ENCODE measurements at places on chromosomes 3 and 15.
A peak's percentile ranks its signal among the peaks of the same experiment; 100 is the strongest.

- no peak for DNase-seq
These were observed 9.9 kb upstream of the BRPF1 start for GRCh38 chr3:9721700-9722060.

DNA sequence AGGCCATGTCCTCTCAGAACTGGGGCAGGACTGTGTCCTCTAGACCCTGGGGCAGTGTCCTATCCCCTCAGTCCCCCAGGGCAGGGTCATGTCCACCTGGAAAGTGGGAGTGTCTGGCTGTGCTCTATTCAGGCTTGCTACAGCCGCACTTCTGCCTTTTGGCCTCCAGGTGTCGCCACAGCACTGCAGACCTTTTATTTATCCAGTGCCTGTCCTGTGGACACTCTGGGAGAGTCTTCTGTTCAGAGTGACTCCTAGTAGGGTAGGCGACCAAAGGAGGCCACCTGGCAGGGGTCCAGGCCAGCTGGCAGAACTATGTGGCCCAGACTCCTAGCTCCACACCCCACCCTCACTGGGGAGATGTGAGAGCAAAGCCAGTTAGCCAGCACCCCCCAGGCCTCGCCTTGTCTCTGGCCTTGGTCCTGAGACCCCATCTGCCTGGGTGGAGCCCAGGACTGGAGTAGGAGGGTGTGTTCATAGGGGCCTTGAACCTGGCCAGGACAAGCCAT lies 3.9 kb downstream of the TMIE start:
- peak; percentile 81 for DNase-seq

GRCh38 chr15:63530235-63530634 lies 25.8 kb downstream of the USP3 start:
- no peak for DNase-seq

GRCh38 chr3:51830836-51831385 lies 30.5 kb upstream of the IQCF2 start:
- no peak for DNase-seq

DNA sequence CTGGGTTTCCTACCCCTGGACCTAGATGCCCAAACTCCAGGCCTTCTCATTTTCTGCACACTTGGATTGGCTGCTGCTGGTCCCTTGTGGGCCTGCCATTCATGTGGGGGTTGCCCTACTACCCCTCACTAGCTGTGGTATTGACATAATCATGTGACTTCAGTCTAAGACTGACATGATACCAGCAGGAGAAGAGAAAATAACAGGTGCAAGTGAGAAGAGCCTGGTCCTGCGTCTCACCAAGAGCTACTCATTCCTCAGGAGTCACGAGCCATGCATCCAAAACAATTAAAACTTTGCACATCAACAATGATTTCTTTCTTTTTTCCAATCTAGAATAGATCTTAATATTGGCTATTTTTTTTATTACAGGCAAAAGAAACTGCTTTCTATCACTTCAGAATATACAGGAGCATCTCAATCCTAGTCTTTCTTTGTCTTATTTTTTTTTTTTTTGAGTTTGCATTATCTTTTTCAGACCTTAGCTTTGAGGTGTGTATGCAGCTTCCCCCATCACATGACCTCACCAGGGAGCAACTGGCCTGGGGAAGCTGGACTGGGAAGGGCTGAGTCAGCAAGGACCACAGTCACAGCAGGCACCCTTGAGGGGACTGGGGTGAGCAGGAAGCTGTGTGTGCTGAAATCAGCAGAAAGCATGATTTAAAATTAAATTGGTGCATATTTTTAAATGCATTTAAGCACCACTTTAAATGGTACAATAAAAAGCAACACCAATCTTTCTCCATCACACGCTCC lies 27.6 kb downstream of the SLC9A9 start:
- no peak for DNase-seq

GRCh38 chr3:46089237-46090011 lies 62.1 kb upstream of the XCR1 start:
- DNase-seq = no peak

- DNase-seq = no peak
These were observed 88.8 kb upstream of the ARHGEF3 start for GRCh38 chr3:56890448-56891091.
